NCI-H1105 (cell line): ENCODE measurements at places on chromosomes 5 and 9.

DNA sequence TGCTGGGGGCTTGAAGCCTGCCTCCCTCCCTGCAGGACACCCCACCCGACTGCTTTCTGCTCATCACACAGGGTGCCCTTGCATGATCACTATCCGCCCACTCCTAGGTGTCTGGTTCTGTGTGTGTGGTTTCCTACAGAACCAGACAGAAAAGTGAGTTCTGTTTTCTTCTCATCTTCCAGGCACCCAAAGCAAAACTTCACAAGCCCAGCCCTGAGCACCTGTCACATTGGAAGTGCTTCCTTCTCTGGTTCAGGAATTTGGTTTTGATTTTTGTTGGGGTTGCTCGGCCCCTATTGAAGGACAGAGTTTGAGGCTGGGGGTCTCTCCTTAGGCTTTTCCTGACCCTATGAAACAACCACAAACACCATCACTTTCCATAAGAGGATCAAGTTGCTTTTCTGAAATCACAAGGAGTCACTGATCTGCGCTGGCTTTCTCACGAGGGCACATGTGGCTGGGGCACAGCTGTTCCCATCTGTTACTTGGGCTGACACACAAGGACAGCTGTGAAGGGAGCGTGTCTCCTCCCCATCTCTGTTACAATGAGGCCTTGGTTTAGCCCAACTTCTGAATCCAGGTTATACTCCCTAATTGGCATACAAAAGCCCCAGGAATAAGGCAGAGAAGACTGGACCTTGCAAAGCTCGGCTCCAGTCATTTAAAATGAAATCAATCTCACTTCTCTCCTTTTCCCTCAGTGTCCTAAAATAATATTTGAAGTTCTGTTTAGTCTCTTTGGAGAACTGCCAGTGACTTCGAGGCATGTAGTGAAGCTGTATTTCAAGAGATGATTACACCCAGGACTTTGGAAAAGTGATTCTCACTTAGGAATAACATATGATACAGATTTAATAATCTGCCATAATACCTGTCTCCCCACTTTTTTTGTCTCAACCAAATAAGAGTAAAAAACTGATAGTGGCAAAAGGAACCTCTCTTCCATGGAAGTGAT, 213.1 kb upstream of the GAS1 start:
- DNase-seq: no peak

GRCh38 chr5:124055751-124056150, 543.8 kb downstream of the CSNK1G3 start:
- DNase-seq: no peak

DNA sequence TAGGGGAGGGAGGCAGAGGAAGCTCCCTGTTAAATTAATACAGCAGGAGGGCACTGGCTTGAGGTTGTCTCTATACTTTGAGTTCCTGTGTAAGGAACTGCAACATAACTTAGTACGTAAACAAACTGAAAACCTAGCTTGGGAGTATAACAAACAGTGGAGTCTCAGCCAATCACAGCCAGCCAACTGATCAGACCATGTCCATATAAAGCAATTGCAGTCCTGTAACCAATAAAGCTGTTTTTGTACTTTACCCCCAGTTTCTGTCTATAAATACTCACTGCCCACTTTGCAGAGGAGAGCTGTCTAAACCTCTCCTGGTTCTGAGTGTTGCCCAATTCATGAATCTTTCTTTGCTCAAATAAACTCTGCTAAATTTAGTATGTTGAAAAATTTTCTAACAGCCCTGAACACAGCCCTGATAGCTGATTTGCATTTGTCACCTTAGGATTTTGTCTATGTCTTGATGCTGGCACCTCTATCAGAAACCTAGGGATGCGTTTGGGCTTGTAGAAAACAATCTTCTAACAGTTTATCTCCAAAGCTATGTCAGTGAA, 39.9 kb downstream of the GDNF start:
- DNase-seq: no peak

- DNase-seq: no peak
Measured at GRCh38 chr5:74355041-74355824, 285.3 kb downstream of the ENC1 start.

GRCh38 chr5:65461490-65461889, 20.2 kb downstream of the ADAMTS6 start:
- DNase-seq: no peak

- no peak for DNase-seq
Measured at GRCh38 chr9:105385381-105385985, 62.4 kb upstream of the FSD1L start.
